ENCODE measurements at places on chromosomes 6 and 20. TPM values are rescaled to one million over a fixed set of nuclear protein-coding genes. Genes with fewer than 3 reads are reported as not detected.
A peak's percentile ranks its signal among the peaks of the same experiment; 100 is the strongest.

MAPK13 gene
- total RNA-seq: 59.3 TPM

PARD6B gene
- total RNA-seq: 114 TPM

TEAD3 gene
- total RNA-seq: 27.3 TPM

TULP1 gene
- not detected for total RNA-seq

ZNF133 gene
- 5.0 TPM for total RNA-seq

DEFB118 gene
- not detected for total RNA-seq

DEF6 gene
- total RNA-seq: 15.4 TPM

SCRT2 gene
- total RNA-seq: not detected

ISM1 gene
- not detected for total RNA-seq

PIGT gene
- total RNA-seq: 192 TPM

LAMA2 gene
- 0.80 TPM for total RNA-seq

DNA sequence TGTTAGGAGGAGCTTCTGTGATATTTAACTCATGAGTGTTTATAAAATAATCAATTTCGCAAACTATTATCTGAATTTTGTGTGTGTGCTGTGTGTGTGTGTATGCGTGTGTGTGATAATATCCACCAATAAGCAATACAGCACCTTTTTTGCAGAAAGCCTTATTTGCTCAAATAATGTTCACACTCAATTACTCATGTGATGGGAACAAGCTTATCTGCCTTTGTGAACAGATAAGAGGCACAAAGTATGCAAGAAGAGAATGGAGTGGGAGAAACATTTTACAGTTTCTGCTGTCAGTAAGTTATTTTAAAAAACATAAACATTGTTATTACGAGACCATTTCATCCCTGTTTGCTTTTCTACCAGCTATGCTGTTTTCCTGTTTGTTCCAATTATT, 36.7 kb upstream of the PTPRK start:
- no peaks in the 10 kb centered on the region for H3K27me3 ChIP-seq
- H3K27ac ChIP-seq: no peak overlapping the region
- DNase-seq: no peak
- H3K4me1 ChIP-seq: peaks cover 5% of the 10 kb centered on the region

DNA sequence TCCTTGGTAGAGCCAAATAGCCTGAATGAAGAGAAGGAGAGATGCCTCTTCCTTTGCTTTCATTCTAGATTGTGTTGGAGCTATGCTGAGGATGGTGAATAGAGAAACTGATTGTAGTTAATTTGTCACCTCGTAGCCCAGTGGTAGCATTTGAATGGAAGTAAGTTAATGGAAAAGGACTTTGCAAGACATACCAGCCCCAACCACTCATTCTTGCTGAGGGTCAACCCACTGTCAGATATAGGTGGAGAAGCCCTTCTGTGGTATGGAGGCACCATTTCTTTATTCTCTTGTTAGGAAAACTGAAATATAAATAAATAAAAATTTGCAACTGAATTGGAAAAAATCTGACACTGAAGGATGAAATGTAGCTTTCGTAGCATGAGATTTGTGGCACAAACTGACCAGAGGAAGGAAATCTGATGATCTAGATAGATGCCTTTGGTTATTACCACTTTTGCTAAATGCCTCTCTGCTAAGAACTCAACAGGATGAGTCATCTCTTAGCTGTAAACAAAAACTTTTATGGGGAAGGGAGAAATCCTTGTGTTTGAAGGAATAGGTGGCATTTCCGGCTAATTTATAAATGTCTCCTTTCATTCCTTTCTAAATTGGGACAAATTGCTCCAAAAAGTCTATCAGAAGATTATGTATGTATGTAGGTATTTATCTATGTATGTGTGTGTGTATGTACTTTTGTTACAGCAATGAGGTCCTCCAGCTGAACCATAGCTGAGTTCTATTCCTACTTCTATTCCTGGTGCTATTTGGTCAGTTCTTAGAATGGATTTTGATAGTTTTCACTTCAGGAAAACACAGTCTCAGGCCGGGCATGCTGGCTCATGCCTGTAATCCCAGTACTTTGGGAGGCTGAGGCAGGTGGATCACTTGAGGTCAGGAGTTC, 76.5 kb upstream of the SUPT3H start:
- H3K27ac ChIP-seq: no peak overlapping the region
- H3K4me3 ChIP-seq: no peak overlapping the region
- no peaks in the 10 kb centered on the region for H3K36me3 ChIP-seq

- no peak overlapping the region for H3K4me3 ChIP-seq
- H3K36me3 ChIP-seq: no peaks in the 10 kb centered on the region
- H3K4me1 ChIP-seq: no peaks in the 10 kb centered on the region
- no peak overlapping the region for H3K27ac ChIP-seq
These were observed 139.5 kb downstream of the GJA10 start for GRCh38 chr6:90033746-90034271.

GRCh38 chr20:32941155-32941885, 62.9 kb downstream of the SUN5 start:
- no peak for DNase-seq
- H3K4me1 ChIP-seq: no peaks in the 10 kb centered on the region
- H3K4me3 ChIP-seq: no peak overlapping the region
- H3K27me3 ChIP-seq: peaks cover 39% of the 10 kb centered on the region
- H3K27ac ChIP-seq: no peak overlapping the region

DNA sequence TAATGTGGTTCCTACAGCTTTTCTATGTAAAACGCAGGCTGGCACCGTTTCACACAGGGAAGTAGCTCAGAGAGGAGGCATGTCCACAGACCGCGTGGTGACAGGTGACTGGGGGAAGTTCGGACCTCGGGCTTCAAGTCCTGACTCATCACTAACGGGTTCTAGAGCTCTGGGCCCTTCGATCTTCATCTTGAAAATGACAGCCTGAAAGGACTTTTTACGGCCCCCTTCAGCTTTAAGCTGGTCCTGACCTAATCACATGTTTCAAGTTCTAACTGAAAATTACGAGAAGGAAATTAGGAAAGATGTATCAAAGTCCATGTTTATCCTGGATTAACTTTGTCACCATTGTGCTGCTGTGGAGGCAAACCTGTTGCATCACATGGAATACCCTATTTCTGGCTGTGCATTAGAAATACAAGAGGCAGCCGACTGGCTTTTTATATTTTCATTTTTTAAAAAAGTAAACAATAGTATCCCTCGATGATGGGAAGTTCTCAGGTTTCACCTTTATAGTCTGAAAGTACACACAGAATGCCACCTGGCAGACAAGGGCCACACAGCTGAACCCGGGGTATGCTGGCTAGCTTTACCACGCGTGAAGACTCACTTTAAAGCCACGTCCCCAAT, 2.0 kb downstream of the MAN1A1 start:
- H3K27ac ChIP-seq: no peak overlapping the region
- no peaks in the 10 kb centered on the region for H3K27me3 ChIP-seq
- peaks cover 24% of the 10 kb centered on the region for H3K4me1 ChIP-seq
- H3K36me3 ChIP-seq: peaks cover 30% of the 10 kb centered on the region
- peak overlapping the region; percentile 77 for H3K4me3 ChIP-seq

- no peak overlapping the region for H3K27ac ChIP-seq
- no peaks in the 10 kb centered on the region for H3K4me1 ChIP-seq
- no peak overlapping the region for H3K4me3 ChIP-seq
- no peaks in the 10 kb centered on the region for H3K27me3 ChIP-seq
These were observed 145.0 kb downstream of the LRRC1 start for GRCh38 chr6:53939830-53940229.

GRCh38 chr20:38094373-38094891, 60.9 kb downstream of the RPRD1B start:
- no peaks in the 10 kb centered on the region for H3K27me3 ChIP-seq
- H3K36me3 ChIP-seq: peaks cover 17% of the 10 kb centered on the region
- peak overlapping the region; percentile 50 for H3K27ac ChIP-seq

- no peak for DNase-seq
- no peaks in the 10 kb centered on the region for H3K36me3 ChIP-seq
- H3K4me3 ChIP-seq: no peak overlapping the region
- H3K4me1 ChIP-seq: no peaks in the 10 kb centered on the region
These were observed 40.0 kb upstream of the POU3F2 start for GRCh38 chr6:98794307-98794842.

- DNase-seq: no peak
- no peaks in the 10 kb centered on the region for H3K36me3 ChIP-seq
- H3K4me3 ChIP-seq: no peak overlapping the region
- no peak overlapping the region for H3K27ac ChIP-seq
- H3K27me3 ChIP-seq: no peaks in the 10 kb centered on the region
- H3K4me1 ChIP-seq: peaks cover 9% of the 10 kb centered on the region
These were observed 142.1 kb upstream of the TBX18 start for GRCh38 chr6:84906514-84906913.

DNA sequence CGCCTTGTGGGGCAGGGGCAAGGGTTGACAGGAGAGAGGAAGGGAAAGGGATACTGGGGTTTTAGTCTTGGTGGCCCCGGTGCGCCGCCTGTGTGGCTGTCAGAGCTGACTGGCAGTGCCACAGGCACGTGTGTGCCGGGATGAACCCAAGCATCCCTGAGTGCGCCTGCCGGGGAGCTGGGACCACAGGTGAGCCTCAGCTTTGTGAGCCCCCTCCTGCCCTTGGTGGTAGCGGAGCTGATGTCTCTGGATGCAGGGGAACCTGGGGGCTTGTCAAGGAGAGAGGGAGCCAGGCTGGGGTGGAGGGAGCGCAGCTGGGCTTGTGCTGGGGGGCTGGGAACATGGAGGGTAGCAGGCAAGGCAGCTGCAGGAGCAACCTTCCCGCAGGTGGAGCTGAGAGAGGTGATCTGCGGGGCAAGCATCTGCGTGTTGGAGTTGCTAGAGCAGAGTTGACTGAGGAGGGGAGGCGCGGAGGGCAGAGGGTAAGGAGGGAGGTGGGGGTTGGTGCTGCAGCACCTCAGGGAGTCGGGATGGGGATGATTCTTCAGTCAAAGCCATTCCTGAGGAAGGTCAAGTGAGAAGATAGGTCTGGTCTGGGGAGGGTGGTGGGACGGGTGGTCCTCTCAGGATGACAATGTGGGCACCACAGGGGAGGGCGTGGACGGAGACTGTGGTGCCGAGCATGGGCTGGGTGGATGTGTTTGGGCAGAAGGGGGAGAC, 28.1 kb downstream of the PYGB start:
- H3K27ac ChIP-seq: no peak overlapping the region
- no peaks in the 10 kb centered on the region for H3K4me1 ChIP-seq
- no peak for DNase-seq
- peaks cover 42% of the 10 kb centered on the region for H3K36me3 ChIP-seq
- no peak overlapping the region for H3K4me3 ChIP-seq

- no peaks in the 10 kb centered on the region for H3K27me3 ChIP-seq
- no peak overlapping the region for H3K4me3 ChIP-seq
- H3K27ac ChIP-seq: no peak overlapping the region
- H3K36me3 ChIP-seq: no peaks in the 10 kb centered on the region
These were observed 6.7 kb downstream of the DTNBP1 start for GRCh38 chr6:15656145-15656544.

DNA sequence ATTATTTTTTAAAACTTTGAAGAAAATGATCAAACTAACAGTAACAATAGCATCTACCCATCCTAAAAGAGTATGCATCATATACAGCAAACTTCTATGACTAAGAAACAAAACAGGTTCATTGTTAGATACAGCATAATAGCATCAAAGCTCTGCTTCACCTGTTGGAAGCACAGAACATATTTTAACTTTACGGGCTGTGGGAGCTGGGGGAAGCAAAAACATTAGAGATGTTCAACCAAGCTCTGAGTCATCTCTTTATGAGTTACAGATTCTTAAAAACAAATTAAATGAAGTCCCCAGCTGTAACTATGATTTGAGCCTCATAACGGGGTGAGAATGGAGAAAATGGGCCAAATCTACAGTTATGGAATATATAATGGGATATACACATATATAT, 63.4 kb downstream of the SYNE1 start:
- H3K27ac ChIP-seq: no peak overlapping the region
- DNase-seq: no peak
- H3K4me1 ChIP-seq: no peaks in the 10 kb centered on the region
- no peaks in the 10 kb centered on the region for H3K27me3 ChIP-seq
- H3K4me3 ChIP-seq: no peak overlapping the region

DNA sequence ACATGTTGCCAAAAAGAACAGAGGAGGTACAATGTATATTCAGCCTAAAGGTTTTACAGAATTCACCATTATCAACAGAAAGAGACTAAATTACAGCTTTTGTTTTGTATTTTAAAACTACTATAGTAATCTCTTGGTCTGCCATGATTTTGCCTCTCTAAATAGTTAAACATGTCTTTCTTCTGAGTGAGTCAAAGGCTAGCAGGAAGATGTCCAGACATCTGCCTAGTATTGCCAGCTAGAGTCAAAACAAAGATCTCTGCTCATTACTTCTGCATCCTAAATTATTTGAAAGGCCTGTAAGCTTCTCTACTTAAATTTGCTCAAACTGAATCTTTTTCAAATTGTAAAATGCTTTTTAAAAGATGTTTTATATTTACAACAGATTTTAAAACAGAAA, 8.8 kb downstream of the ASF1A start:
- peaks cover 7% of the 10 kb centered on the region for H3K36me3 ChIP-seq
- H3K4me3 ChIP-seq: no peak overlapping the region
- H3K4me1 ChIP-seq: peaks cover 7% of the 10 kb centered on the region
- H3K27me3 ChIP-seq: no peaks in the 10 kb centered on the region
- no peak overlapping the region for H3K27ac ChIP-seq

- no peak for DNase-seq
- H3K36me3 ChIP-seq: no peaks in the 10 kb centered on the region
- no peaks in the 10 kb centered on the region for H3K27me3 ChIP-seq
- no peak overlapping the region for H3K4me3 ChIP-seq
- no peak overlapping the region for H3K27ac ChIP-seq
These were observed 23.9 kb downstream of the KDM1B start for GRCh38 chr6:18178960-18179615.

DNA sequence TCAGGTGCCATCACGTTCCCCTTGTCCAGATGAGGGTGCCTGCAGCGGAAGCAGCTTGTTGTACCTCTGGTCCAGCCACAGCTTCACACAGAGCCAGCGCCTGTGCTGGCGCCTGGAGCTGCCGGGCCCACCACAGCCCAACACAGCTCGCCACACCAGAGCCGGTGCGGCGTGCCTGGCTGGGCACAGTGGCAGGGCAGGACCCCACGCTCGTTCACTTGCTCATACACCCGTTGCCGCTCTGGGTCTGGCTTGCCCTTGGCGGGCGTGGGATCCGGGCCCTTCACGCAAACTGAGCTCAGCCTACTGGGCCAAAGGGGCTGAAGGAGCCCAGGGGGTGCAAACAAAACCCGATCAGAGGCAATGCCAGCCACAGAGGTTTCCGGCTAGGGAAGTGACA, 492.5 kb upstream of the MANEA start:
- no peaks in the 10 kb centered on the region for H3K4me1 ChIP-seq
- no peak for DNase-seq
- no peaks in the 10 kb centered on the region for H3K27me3 ChIP-seq
- H3K36me3 ChIP-seq: no peaks in the 10 kb centered on the region
- no peak overlapping the region for H3K27ac ChIP-seq
- no peak overlapping the region for H3K4me3 ChIP-seq

GRCh38 chr6:138162111-138162954, 594 bp downstream of the ARFGEF3 start:
- peaks cover 26% of the 10 kb centered on the region for H3K36me3 ChIP-seq
- H3K4me1 ChIP-seq: peaks cover 24% of the 10 kb centered on the region
- H3K4me3 ChIP-seq: peak overlapping the region; percentile 87
- H3K27me3 ChIP-seq: no peaks in the 10 kb centered on the region

DNA sequence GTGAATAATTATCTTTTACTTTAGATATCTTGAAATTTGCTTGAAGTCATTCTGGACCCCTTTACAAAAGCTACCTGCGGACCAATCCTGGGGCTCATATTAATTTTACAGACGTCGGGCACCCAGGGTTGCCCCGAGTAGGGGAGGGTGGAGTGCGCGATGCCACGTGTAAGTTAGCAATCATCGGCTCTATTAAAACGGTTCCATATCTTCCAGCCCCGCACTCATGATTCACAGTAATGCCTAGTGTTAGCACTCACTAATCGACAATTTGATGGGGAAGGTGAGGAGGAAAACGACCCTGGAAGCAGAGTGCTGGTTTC, 34.9 kb upstream of the TCF21 start:
- DNase-seq: no peak
- no peaks in the 10 kb centered on the region for H3K36me3 ChIP-seq
- no peaks in the 10 kb centered on the region for H3K4me1 ChIP-seq
- no peaks in the 10 kb centered on the region for H3K27me3 ChIP-seq
- H3K4me3 ChIP-seq: no peak overlapping the region
